Stimulated activated CD8-positive, alpha-beta memory T cell treated with anti-CD3 and anti-CD28 coated beads, Interleukin-15, amount 100 ng/mL, for 4 hours (primary cell): ENCODE measurements at places on chromosomes 5 and 9.

DNA sequence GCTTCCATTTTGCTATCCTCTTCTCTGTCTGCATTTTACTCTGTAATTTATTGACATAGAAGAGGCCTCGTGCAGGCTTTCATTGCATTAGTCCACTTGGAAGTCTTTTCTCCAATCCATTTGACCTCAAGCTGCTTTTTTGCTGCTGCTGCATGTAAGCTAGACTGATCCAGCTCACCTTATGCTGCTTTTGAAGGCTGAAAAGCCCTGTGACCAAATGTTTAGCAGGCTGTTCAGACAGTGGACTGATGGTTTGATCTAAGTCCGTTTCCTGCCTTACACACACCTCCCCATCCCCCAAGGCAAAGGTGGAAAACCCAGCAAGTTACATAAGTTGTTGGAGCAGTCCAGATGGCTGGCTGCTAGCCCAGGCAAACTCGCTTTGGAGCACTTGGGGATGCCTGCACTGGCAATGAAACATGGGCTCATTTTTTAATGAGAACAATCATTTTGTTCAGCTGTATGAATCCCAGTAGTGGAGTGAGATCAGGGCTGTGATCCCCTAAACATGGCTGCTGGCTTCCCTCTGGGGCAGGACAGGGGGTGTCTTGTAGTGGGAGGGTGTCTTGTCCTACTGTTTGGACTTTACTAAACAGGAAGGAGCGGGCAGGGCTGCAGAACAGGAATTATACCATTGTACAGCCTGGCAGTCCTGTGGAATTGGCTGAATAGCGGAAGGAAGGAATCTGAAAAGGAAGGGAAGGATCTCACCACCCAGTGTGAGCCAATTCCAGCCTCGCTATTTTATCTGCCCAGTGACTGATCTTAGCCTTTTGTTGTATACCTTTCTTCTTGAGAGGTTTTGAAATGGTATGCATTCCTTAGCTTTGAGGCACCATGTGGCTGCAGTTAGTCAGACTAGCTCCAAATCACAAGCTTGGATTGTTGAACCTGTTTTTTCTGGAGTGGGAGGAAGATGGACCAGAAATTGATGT lies 212.0 kb downstream of the ARHGAP26 start:
- no peak for DNase-seq

DNA sequence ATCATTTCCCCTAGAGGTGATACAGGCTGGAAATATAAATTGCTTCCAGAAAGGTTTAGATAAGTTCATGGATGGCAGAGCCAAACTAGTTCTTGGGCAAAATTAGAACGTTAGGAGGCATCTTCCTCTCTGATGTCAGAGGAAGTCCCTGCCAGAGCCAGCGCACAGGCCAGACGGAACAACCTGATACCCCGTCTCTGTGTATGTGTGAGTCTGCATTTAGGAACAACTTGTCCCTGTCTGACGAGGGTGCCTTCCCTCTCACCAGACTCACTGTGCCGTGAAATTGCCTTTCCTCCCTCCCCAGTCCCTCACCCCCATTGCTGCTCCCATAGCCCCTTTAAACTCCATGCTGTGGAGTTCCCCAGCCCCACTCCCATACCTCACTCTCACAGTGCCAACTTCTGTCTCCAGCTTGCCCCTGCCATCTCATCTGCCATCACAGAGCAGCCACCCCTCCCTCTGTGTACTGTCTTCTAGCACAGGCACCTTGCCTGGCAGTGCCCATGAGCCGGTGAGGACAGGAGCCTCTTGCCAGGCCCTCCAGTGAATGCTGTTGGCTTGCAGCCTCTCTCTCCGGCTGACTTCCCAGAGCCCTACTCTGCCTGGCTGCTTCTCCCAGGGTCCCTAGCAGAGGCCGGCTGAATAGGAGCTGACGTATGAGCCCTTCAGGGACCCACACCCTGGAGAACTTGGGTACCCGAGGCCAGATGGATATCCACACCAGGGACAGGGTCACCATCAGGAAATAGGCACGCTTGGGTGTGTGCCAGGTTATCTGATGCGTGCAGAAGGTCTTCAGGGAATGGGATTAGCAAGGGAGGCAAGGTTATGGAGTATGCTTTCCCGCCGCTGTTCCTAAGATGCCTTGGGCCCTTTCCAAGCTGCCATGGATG lies 26.7 kb downstream of the UNC5A start:
- no peak for DNase-seq

- no peak for DNase-seq
Measured at GRCh38 chr9:116355153-116355921, 201.7 kb downstream of the PAPPA start.

DNA sequence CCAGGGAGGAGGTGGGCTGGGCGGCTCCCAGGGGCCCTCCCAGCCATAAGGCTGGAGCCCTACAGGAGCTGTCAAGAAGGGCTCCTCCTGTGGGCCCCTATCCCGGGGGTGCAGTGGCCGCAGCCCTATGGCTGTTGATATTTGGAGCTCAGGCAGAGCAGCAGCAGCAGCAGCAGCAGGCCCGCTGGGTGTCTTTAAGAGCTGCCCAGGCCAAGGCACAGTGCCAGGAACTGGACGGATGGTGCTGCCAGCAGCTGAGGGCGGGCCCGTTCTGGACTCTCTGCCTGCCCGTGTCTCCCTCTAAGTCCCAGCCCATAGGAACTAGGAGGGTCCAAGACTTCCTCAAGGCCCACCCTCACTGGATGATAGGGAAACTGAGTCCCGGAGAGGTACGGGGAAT lies 3.6 kb downstream of the AK1 start:
- DNase-seq: no peak

DNA sequence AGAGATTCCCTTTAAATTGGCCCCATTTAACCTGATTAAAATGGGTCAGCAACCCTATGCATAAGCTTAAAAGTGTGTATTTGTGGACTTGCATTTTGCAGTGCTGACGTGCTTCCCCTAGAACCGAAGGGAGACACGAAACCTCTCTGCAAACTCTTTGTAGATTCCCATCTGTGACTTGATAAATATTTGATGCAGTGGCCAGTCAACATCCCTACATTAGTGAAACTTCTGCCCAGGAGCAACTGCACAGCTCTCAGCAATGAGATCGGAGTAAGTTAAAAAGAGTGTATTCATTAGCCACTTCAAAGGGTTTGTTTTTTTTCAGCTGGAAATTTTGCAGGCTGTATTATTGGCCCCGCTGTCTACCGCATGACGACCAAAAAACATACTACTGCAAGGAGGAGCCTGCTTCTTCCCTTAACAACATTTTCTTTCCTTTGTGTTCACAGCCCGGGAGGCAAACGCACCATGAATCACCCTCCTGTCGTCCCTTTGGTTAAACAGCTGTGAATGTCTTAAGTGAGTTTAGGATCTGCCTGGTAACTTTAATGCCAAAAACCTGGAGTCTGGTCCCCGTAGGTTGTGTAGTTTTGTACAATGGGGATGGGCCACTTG lies 38.0 kb upstream of the TCERG1 start:
- no peak for DNase-seq

- DNase-seq: no peak
Measured at GRCh38 chr5:41891066-41891707, 13.0 kb upstream of the RIMOC1 start.

- DNase-seq: no peak
Measured at GRCh38 chr5:119613937-119614336, 15.4 kb upstream of the FAM170A start.

GRCh38 chr5:135306557-135306956 lies 92.5 kb downstream of the MACROH2A1 start:
- no peak for DNase-seq

DNA sequence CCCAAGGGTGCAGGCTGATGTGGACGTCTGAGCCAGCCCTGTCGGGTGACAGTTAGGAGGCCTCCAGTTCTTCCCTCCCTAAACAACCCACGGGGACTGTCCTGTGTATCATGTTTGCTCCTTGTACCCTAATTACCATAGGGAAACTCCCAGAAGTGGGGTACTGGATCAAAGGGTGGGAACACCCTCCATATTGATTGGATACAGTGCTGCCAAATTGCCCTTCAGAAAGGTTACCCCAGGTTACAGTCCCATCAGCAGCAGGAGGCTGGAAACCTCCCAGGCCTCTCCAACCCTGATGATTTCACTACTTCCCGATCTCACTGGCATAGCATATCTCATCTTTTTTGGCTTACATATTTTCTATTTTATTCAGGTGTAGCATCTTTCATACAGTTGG lies 22.0 kb downstream of the UBE2QL1 start:
- DNase-seq: no peak
